ENCODE measurements at places on chromosomes 13 and 19.

GRCh38 chr13:111458739-111459138 lies 138.3 kb downstream of the TEX29 start:
- no peak for DNase-seq

- DNase-seq = no peak
Measured at GRCh38 chr13:24280720-24281119, 28.7 kb upstream of the C1QTNF9 start.

DNA sequence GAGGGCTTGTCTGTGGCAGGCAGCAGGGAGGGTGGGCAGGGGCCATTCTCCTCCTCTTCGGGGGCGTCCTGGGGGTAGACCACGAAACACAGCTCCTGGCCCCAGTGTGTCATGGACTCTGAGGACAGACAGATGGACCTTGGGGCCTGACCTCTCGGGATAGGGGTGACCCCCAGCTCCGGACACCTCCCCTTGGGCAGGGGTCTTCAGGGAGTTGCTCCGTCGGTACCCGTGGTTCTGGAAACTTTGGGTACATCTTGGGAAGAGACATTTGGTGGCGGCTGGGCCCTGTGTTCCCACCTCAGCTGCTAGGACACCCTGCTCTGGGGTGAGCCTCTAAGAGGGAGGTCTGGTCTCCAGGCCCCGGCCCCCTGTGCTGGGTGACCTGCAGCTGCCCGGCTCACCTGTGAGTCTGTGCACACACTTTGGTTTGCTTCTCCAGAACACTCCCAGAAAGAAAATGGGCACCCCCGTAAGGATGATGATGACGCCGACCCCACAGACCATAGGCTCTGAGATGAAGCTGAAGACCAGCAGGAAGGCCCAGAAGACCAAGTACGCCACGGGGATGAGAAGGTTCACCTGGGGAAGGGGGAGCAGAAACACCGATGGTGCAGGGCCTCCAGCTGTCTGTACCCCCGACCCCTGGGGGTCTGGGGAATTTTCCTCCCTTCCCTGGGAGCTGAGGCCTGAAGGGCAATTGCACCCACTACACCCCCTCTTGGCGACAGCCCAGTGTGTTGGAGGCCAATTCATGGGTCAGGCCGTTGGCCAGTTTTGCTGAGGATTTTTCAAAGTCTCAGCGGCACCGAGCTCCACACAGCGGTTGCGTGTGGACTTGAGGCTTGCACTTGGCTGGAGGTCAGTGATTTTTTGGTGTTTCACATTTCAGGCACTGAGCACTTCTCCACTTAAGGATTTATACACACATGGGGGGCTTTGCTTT lies 15.0 kb downstream of the LRP3 start:
- DNase-seq = no peak

- peak; percentile 53 for DNase-seq
Measured at GRCh38 chr19:2476451-2477140, 669 bp downstream of the GADD45B start.

GRCh38 chr19:33686262-33686661 lies 64.5 kb downstream of the CHST8 start:
- no peak for DNase-seq

GRCh38 chr19:47057328-47057727 lies 8.9 kb upstream of the TMEM160 start:
- DNase-seq = no peak

GRCh38 chr19:47529018-47529742 lies 14.3 kb upstream of the NAPA start:
- no peak for DNase-seq

GRCh38 chr19:56261145-56261544 lies 11.4 kb upstream of the EDDM13 start:
- DNase-seq = no peak

Measured in stimulated activated CD8-positive, alpha-beta memory T cell treated with anti-CD3 and anti-CD28 coated beads, Interleukin-12 subunit alpha, Interleukin-12 subunit beta, amount 100 ng/mL, for 1 hour (primary cell).